Jurkat, Clone E6-1 (cell line): ENCODE measurements at places on chromosomes 5 and 9.
A peak's percentile ranks its signal among the peaks of the same experiment; 100 is the strongest.

- no peak for DNase-seq
Measured at GRCh38 chr5:107126341-107126740, 544.4 kb downstream of the EFNA5 start.

GRCh38 chr5:39780347-39780746 lies 355.6 kb upstream of the DAB2 start:
- no peak for DNase-seq

GRCh38 chr9:99039505-99040182 lies 65.3 kb upstream of the TGFBR1 start:
- no peak for DNase-seq

DNA sequence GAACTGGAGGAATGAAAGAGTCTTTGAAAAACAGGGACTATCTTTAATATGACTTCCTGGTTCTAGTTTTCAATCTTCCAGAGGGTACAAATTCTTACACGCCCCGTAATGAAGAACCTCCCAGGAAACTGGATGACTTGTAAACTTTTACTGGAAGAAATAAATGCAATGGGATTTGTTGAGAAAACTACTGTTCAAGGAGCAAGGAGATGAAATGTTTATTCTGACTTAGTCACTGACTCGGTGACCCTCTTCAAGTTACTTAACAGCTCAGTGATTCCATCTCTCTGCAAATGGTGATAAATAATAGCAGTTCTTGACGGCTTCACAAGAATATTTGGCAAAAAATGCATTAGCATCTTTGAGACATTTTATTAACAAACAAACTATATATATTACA lies 858.6 kb downstream of the PTPRD start:
- DNase-seq, result no peak

GRCh38 chr9:76322810-76323209 lies 71.4 kb downstream of the RFK start:
- no peak for DNase-seq

GRCh38 chr9:130304116-130304515 lies 38.6 kb downstream of the HMCN2 start:
- peak; percentile 18 for DNase-seq

GRCh38 chr5:172002310-172002709 lies 4.1 kb downstream of the FBXW11 start:
- peak; percentile 32 for DNase-seq

GRCh38 chr5:153938191-153938842 lies 100.4 kb downstream of the FAM114A2 start:
- DNase-seq, result no peak
